ENCODE measurements at places on chromosomes 5 and 9.

GRCh38 chr9:38622288-38622674 is 1.9 kb upstream of the ANKRD18A start:
- DNase-seq: no peak

- no peak for DNase-seq
Measured at GRCh38 chr5:76470976-76471375, 67.9 kb downstream of the IQGAP2 start.

- DNase-seq: no peak
Measured at GRCh38 chr5:15499528-15500324, at the start of gene FBXL7. Gene FBXL7 (plus strand): TSS chr5:15500180.

- no peak for DNase-seq
Measured at GRCh38 chr5:179526978-179527377, 23.4 kb upstream of the RUFY1 start.

- DNase-seq: no peak
Measured at GRCh38 chr9:18520416-18521047, 46.6 kb downstream of the ADAMTSL1 start.

DNA sequence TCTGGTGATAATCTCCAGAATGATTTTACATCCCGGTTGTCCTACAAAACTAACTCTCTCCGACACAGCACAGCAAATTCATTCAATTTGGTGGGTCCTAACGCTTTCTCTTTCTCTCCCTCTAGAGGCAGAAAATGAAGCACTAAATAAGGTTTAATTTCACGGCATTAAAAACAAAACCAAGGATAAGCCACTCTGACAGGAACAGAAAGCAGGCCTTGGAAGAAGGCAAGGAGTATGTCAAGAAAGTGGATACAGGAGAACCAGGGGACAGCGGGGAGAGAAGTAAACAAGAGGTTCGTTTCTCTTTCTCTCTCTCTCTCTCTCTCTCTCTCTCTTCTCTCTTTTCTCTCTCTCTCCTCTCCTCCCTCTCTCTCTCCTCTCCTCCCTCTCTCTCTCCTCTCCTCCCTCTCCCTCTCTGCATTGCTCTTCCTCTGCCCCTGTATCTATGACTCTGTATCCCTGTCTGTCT is 49.8 kb downstream of the EBF1 start:
- no peak for DNase-seq

DNA sequence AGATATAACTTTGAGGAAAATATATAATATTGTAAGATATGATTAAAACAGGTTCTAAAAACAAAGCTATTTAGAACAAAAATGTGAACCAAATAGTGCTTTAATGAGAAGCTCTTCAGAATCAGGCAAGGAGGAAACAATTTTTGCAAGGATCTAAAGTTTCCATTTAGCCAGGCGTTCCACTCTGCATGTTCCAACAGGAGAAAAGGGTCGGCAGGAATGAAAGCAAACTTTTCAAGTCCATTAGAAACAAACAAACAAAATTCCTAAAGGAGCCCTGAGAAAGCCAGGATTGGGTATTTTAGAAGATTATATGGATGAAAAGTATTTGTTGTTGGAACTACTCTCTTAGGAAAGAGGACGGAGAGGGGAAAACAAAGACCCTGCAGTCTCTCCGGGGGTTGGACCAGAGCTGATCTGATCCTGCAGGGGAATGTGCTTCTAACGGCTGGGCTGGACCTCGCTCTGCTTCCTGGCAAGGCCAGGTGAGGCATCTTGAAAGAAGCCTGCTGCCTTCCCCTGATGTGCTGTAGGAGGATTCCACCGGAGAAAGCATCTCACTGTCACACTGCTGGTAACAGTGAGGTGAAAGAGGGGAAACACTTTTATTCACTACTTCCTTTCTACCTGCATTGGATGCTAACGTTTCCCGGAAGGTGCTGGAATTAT is 94.6 kb downstream of the PRRT1B start:
- DNase-seq: no peak

DNA sequence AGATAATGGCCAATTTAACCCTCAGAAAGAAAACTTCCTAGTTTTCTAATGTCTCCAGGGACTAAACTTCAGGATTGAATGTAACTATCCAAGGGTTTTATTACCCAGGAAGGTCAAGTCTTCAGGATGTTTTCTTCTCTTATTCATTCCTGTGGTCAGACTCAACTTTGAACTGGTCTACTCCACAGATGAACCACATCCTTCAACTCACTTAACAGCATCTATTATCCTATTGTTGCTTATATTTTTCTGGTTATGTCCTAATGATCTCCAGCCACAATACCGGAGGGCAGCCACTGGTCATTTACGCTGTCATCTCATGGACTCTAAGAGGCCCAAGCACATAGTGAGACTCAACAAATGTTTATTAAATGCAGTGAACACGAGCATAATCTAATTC is 47.2 kb upstream of the LIFR start:
- DNase-seq: no peak

DNA sequence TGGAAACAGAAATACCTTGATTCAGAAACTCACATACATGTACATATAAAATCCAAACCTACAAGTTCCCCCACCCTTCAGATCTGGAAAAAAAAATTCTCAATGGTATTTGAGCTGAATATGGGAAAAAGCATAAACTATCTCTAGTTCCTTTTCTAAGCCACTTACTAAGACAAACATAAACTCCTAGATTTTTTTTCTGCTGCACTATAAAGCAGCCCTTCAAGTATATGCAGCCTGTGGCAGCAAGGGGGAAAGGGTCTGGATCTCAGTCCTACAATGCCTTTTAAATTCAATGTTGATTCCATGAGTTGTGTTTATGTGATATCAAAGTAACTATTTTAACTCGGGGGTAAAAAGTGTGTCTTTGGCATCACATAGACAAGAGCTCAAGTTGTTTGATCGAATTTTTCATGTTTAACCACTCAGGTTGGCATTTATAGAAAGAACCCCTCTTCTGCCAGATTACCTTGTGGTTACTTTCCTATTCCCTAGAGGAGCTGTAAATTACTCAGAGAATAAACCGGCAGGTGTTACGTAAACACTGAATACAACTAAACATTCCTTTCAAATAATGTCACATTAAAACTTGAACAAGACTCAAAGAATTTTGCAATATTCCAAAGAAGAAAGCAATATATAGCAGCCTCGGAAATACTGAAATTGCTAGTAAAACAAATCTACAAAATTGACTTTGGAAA is 91.8 kb upstream of the FER start:
- no peak for DNase-seq

DNA sequence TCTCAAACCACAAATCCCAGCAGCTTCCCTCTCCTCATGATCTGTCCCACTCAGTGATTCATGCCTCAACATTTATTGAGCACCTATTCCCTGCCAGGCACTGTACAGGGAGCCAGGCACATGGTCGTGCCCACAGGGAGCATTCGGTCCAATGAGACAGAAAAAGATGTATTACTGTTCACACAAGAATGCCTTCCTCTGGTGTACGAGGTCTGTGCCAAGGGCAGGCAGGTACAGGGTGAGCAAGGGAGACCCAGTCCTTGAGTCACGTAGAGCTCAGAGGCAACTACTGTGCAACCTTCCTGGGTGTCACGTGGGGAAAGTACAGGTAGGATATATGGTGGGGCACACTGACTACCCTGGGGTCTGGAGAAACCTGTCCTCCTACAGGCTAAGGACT is 4.6 kb downstream of the CNTFR start:
- DNase-seq: no peak

GRCh38 chr5:35799753-35800152 is 56.9 kb upstream of the IL7R start:
- no peak for DNase-seq

- DNase-seq: no peak
Measured at GRCh38 chr5:32834251-32834650, 123.1 kb downstream of the NPR3 start.

GRCh38 chr9:93111001-93111370 is 15.0 kb downstream of the CARD19 start:
- no peak for DNase-seq

- DNase-seq: no peak
Measured at GRCh38 chr5:24388448-24388847, 256.3 kb downstream of the CDH10 start.

- DNase-seq: no peak
Measured at GRCh38 chr9:129472651-129473102, 148.2 kb downstream of the C9orf50 start.

DNA sequence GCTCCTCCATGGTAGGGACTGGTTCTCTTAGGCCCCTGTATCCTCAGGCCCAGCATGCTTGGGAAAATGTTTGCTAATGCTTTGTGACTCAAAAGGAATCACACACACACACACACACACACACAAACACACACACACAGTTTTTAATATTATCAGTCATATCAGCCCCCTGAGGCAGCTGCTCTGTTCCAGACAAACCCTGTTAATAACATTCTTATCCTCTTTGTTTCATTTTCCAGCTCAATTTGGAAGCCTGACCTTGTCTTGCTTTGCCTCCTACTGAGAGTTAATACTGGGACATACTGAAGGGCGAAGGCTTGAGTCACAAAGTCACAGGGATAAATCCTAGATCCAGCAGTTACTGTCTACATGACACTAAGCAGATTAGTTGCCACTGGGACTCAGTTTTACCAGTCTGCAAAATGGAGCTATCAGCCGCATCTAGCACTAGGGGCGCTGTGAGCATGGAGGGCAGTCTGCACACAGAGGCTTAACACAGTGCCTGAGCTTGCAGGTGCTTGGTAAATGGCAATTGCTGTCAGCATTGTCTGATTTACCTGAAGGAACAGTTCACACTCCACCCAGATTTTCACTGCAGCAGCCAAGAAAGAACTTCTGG is 37.1 kb upstream of the KCNMB1 start:
- no peak for DNase-seq

DNA sequence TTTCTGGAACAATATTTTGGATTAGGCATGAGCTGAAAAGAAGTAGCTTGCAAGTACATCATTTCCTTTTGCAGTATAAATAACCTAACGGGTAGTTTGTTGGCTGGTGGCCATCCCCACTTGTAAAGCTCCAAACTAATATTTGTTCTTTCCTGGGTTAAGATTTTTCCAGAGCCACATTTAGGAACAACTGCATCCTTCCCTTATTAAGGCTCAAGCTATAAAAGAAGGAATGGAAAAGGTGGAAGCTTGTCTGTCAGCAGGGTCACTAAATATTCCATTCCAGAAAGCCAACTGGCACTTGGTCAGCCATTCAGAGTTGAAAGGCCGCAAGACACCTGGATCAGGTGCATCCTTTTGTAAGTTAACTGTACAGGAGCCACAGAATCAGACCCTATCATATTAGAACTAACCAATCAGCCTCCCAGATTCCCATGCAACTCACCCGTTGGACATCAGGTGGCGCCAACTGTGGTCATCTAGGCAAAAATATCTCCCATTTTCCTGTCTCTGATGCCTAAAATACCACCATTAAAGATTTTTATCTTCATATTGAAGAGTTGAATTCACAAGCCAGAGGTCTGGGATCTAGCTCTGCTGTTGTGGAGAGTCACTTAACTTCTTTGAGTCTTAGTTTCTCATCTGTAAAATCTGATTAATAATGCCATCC is 82.9 kb downstream of the PTCD2 start:
- no peak for DNase-seq

DNA sequence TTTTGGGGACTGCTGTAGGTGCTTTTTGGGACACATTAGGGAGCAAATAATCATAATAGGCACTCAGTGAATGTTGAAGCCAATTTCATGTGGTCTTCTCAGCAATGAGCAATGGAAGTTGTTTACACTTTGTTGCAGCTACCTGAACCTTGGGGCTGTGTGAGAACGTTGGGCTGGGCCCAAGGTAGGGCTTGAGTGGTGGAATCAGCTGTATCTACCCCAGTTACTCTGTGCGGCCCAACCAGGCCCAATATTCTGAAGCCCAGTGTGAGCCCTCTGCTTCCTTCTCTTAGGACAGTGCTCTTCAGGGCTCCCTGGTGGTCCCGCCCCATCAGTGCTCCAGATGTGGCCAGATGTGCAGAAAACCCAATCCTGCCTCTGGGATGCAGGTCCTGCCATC is 38.4 kb downstream of the MAST4 start:
- no peak for DNase-seq

DNA sequence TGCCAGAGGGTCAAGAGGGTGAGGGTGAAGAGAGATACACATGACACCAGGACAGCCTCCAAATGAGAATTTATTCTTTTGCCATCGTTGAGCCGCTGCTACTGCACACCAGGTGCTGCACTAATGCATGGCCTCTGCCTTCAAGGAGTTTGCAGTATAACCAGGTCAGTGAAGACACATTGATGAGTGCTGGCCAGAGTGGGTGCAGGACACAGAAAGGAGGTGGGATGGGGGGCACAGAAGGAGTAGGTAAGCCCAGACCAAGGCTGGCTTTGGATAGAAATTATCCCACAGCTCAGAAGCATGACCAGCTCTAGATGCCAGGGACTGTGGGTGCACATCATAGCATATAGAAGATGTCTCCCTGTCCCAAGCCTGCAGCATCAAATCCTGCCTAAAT is 38.0 kb downstream of the FOXI1 start:
- no peak for DNase-seq

- DNase-seq: no peak
Measured at GRCh38 chr5:17788351-17788750, 154.1 kb downstream of the TAF11L14 start.

DNA sequence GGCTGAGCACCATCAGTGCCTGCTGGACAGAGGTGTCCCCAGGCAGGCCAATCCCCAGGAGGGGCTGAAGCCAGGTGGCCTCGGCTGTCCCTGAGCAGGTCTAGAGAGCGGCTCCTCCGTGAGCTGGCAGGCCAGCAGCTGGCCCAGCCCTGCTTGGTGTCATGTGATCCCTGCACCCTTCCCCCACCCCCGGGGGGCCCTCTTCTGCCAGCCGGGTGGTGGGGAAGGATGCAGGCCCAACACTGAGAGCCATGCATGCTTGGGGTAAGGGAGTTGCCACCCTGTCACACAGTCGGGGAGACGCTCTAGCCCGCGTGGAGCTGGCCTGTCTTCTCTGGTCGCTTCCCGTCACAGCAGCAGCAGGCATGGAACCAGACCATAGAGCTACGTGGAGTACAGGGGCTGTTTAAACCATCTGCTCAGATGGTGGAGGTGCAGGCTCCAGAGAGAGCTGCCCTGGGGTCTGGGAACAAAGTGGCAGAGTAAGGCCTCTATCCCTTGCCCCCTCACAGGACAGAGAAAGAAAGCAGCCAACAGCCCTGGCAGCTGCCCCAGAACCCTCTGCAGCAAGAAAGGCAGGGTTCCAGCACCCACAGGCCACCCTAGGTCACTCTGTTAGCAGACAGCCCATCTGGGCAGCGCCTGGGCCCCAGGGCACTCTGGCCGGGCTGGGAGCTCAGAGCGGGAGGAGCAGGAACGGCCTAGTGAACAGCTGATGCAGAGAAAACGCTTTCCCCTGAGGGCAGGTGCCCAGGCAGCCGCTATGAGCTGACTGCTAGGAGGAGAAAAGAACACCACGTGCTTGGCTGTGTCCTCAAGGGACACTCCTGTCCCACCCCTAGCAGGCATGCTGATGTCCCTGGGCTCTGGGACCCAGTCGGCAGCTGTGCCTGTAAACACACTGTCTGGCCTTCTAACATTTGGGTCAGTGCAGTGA is 6.8 kb downstream of the RALGDS start:
- DNase-seq: no peak
